Natural killer cell (primary cell): ENCODE measurements at places on chromosomes 3 and 15.
A peak's percentile ranks its signal among the peaks of the same experiment; 100 is the strongest.

- DNase-seq = no peak
Measured at GRCh38 chr3:59878038-59878427, 828.2 kb upstream of the CFAP20DC start.

GRCh38 chr3:61690016-61690415, 128.6 kb downstream of the PTPRG start:
- DNase-seq = no peak

- no peak for DNase-seq
Measured at GRCh38 chr3:151430821-151431484, 29.9 kb downstream of the IGSF10 start.

GRCh38 chr3:194250098-194251002, 100.8 kb downstream of the CPN2 start:
- no peak for DNase-seq

- no peak for DNase-seq
Measured at GRCh38 chr3:46036191-46036590, 8.9 kb upstream of the XCR1 start.

DNA sequence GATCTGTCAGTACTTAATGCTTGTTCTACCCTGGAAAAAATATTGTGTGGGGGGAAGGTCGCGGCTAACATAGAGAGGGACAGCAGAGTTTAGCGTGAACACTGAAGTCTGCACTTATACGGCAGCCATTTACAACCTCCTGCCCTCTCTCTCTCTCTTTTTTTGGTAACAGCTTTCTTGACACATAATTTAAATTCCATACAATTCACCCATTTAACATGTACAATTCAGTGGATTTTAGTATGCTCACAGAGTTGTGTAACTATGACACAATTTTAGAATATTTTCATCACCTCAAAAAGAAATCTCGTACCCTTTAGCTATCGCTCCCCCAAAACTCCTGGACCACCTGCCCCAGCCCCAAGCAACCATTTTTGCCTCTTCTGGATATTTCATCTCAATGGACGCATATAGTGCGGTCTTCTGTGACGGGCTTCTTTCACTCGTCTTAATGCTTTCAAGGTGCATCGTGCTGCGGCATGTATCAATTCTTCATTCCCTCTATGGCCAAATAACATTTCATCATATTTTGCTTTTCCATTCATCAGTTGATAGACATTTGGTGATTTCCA, 141.8 kb downstream of the XXYLT1 start:
- DNase-seq = no peak

- no peak for DNase-seq
Measured at GRCh38 chr3:107206945-107207344, 170.3 kb upstream of the CCDC54 start.

- no peak for DNase-seq
Measured at GRCh38 chr3:154169796-154170110, 48.6 kb downstream of the ARHGEF26 start.

DNA sequence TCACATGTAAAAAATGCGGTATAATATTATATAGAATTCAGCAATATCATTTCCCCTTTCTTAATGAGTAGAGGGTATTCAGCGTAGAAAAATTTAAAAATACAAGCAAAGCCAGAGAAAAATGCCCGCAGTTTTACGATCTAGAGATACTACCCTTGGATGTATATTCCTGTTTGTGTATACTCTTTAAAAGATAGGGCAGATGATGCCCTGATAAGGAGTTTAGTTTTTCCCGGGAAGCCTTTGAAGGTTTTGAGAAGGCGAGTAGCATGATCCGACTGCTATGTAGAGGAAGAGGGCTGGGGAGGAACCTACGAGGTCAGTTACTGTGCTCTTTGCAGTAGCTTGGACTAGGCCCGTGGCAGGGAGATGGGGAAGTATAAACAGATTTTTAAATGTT, 1.2 kb downstream of the YEATS2 start:
- DNase-seq = peak; percentile 32

DNA sequence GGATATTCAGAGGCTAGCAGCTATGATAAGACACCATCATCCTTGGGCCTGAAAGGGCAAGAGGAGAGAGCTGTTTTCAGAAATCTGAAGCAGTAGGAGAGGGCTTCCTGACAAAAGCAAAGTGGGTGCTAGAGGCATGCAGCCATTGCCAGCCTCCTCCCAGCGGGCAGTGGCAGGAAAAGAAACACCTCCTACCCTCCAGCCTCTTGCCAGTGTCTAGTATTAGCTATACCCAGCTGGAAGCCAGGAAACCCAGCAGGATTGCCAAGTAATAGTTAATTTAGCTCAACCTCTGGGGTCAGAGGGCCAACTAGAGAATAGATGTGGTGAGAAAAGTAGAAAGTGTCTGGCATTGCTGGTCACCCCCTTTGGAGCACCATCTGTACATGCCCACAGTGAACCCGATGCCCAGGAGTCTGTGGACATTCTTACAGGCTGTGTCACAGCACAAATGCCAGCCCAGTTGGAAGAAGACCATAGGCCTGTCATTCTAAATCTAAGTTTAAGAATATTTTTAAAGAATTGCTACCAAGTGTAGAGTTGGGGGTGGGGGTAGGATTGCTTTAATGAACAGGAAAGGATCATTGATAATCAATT, 85.3 kb downstream of the HCN4 start:
- no peak for DNase-seq

GRCh38 chr3:141454906-141455602, 31.8 kb upstream of the RASA2 start:
- DNase-seq = no peak

DNA sequence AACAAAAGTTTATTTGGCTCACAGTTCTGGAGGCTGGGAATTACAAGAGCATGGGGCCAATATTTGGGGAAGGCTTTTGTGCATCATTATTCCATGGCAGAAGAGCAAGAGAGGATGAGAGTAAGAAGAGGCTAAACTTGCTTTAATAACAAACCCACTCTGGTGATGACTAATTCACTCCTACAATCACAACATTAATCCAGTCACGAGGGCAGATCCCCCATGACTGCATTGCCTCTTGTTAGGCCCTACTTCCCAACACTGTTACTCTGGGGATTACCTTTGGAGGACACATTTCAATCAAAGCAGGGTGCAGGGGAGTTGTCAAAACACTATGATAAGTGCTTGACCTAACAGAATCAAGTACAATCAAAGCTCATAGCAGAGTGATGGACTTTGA, 181.7 kb downstream of the BBX start:
- no peak for DNase-seq

GRCh38 chr3:45185461-45185860, 39.3 kb upstream of the CDCP1 start:
- DNase-seq = no peak

GRCh38 chr15:39331584-39331983, 249.3 kb upstream of the THBS1 start:
- no peak for DNase-seq

GRCh38 chr15:84598250-84598649, 2.6 kb upstream of the ZSCAN2 start:
- no peak for DNase-seq

GRCh38 chr3:129344540-129345220, 66.0 kb downstream of the HMCES start:
- DNase-seq = no peak

DNA sequence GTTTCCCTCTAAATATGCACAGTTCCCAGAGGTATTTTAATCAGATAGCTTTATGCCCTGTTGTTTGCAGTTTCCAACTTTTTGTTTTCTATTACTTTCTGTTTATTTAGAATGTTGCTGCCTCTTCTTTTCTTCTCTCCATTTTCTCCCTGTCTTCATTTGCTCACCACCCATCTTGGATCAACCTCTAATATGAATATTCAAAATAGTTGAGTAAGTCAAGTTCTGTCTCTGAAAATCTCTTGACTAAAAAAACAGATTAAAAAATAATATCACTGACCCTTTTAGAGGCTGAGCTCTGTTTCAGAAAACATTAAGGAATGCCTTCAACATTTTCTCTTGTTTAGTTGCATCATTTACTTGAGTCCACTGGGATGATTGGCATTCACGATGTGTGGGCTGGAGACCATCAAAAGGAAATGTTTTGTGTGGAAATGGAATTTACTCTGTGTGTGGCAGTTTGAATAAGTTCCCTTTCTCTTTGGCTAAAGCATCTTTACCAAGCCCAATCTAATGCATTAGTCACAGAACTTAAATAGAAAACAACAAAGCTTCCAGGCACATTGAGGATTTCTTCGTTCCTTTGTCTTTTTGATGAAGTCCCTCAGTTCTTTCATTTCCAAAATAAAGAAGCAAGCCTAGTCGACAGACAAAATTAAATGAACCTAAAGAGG, 633.9 kb upstream of the TGFBR2 start:
- no peak for DNase-seq

GRCh38 chr3:135083756-135084155, 288.7 kb downstream of the EPHB1 start:
- DNase-seq = no peak

DNA sequence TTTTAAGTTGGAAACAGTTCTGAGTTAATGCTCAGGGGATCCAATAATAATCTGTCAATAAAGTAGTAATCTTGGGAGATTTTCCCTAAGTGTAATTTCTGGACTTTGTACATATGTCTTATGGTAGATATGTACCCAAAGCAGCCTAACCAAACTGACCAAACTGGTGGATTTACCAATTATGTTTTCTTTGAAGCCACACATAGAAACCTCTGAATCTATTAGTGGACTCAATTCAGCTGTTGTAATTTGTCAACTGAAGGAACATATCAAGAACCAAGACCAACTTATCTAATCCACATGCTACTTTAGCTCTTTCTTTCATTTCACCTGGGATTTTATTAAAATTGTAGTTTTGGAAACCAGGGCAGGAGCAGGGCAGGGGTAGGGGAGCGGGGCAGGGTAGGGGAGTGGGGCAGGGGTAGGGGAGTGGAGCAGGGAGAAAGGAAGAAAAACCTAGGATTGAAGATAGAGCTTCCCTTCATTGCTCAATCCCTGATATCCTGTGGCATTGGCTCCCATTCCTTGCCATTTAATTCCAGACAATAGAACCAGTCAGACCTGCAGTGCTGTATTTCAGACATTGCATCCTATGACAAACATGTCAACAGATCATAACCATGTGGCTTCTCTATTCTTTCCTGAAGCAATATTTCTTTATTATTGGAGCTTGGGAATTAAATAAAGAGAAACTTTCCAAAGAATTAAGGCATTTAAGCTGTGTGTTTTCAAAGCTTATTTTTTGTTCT, 101.8 kb downstream of the NFKBIZ start:
- DNase-seq = no peak

- DNase-seq = no peak
Measured at GRCh38 chr3:52397676-52398399, 47.1 kb downstream of the SEMA3G start.

- DNase-seq = no peak
Measured at GRCh38 chr3:31999907-32000439, 18.4 kb downstream of the ZNF860 start.
